ENCODE measurements at places on chromosomes 2 and 18. TPM values are rescaled to one million over a fixed set of nuclear protein-coding genes. Genes with fewer than 3 reads are reported as not detected.

GRCh38 chr2:149743842-149744448 lies 156.4 kb upstream of the MMADHC start:
- no peak for DNase-seq

- no peak for DNase-seq
These were observed 12.7 kb upstream of the CDH2 start for GRCh38 chr18:28189400-28190239.

DNA sequence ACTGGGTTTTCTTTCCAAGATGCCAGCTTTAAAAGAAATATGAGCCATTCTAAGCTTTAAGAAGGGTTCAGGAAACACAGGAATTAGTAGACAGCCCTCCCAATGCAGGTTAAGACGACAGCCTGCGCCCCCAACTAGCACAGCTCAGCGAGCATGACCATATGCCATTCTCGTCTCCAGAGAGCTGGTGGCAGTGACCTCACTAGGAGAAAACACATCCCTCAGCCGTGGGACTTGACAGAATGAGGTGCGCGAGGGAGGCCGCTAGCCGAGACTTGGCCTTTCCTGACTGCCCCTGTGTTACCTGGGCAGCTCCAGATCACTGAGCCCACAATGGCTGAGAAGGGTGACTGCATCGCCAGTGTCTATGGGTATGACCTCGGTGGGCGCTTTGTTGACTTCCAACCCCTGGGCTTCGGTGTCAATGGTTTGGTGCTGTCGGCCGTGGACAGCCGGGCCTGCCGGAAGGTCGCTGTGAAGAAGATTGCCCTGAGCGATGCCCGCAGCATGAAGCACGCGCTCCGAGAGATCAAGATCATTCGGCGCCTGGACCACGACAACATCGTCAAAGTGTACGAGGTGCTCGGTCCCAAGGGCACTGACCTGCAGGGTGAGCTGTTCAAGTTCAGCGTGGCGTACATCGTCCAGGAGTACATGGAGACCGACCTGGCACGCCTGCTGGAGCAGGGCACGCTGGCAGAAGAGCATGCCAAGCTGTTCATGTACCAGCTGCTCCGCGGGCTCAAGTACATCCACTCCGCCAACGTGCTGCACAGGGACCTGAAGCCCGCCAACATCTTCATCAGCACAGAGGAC lies 103.9 kb downstream of the MAPK4 start:
- DNase-seq = no peak

GRCh38 chr2:206974551-206974950 lies 35.2 kb downstream of the CPO start:
- no peak for DNase-seq

GRCh38 chr2:127569666-127570065 lies 34.2 kb downstream of the MYO7B start:
- no peak for DNase-seq

GRCh38 chr2:196331851-196332250 lies 160.5 kb upstream of the STK17B start:
- no peak for DNase-seq

GRCh38 chr2:191976436-191976835 lies 129.5 kb upstream of the CAVIN2 start:
- no peak for DNase-seq

DNA sequence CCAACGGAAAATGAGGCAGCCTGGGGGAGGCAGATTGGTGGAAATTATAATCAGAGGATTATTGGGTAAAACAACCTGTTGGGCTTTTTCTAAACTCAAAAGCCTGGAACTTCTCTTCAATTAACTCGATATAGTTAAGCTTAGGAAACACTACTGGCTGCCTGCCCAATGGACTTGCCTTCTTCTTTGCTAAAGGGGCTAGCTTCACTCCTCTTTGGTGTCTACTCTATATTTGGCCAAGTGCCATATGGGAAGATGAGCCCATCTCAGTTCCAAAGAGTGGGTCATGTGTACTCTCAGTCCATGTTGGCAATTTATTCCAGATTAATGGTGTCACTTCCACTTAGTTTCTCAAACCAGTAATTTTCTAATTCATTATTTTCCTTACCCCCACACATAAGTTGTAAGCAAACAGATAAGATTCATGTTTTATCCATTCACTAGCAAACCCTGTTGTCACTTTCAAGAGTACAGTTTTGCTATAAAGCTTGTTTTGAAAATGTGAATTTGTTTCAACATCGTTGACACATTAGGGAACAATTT lies 34.3 kb downstream of the DARS1 start:
- no peak for DNase-seq

DNA sequence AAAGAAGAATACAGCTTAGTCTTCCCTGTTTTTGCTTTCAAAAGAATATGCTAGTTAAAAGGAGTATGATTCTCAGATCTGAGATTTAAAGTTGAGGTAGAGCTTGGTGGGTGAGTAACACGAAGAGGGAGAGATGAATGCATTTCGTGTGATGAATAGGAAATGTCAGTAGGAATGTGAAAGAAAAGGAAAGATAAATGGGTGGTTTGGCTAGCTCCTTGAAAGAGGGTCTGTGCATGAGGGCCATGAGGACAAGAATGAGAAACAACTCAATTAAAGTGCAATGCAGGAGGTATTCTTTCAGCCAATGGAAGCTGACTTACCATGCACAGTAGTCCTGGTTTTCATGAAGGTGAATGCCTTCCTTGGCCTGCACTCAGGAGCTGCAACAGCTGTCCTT lies 248.2 kb downstream of the HNMT start:
- DNase-seq = no peak

DNA sequence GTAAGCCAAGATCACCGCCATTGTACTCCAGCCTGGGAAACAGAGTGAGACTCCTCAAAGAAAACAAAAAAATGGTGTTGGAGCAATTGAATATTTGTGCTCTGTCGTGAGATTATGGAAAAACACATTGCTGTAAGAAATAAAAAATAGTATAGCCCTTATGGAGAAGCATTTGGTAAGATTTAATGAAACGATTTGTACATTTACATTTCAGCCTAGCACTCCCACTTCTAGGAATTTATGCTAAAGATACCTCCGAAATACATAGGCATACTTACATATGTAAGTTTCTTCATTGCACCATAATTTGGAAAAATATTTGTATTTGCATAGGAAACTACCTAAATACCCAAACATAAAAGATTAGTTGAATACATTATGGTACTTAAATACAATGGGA lies 8.7 kb upstream of the DTNB start:
- no peak for DNase-seq

DNA sequence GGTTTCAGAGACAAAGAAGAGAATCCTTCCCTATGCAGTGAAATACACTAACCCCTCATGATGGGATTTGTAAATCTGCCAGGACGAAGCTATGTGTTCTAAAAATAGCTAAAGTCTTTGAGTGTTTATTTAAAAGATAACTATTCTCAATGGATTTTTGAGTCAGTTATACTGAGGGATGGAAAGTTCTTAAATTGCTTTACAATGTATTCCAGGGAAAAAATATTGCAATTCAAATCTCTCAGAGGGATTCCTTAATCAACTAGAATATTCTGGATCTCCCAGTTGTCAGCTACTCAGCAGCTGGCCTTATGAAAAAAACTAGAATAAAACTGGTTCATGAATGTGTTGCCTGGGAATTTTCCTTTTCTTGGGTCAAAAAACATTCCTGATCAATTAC lies 312.4 kb downstream of the PLCL1 start:
- no peak for DNase-seq

DNA sequence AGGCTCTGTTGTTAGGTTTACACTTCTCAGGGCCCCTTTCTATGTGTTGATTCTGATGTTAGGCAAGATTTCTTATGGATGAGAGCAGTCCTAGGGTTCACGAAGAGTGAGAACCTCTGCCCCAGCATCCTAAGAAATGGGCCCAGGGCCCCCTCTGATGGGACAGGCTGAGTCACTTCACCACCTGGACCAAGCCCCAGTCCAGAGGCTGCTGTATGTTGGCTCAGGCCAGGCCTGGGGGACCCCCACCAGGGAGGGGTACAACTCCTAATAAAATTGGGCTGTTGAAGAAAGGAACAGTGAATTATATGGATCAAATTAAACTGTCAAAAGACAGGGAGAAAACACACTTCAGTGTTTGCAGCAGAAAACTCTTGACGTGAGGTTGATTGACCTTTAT lies 365.9 kb upstream of the HS6ST1 start:
- no peak for DNase-seq

DNA sequence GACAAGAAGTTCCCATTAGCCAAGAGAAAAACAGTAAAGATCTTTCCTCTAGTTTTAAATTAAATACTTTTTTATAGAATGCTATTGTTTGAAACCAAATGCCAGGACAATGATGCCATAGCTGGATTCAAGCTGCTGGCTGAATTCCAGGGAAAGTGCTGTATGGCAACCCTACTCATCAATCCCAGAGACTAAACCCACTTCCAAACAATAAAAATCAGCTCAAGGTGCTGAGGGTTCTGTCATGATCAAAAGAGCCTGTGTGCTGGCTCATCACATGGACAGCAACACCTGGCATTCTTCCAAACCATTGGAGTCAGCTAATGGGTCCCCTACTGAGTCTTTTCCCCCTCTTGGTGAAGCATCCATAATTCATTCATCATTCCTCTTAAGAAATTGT lies 53.7 kb upstream of the PARD3B start:
- DNase-seq = no peak

- no peak for DNase-seq
These were observed 258.0 kb downstream of the MYCN start for GRCh38 chr2:16198166-16198912.

- DNase-seq = no peak
These were observed 83.8 kb downstream of the CLHC1 start for GRCh38 chr2:55148269-55148668.

DNA sequence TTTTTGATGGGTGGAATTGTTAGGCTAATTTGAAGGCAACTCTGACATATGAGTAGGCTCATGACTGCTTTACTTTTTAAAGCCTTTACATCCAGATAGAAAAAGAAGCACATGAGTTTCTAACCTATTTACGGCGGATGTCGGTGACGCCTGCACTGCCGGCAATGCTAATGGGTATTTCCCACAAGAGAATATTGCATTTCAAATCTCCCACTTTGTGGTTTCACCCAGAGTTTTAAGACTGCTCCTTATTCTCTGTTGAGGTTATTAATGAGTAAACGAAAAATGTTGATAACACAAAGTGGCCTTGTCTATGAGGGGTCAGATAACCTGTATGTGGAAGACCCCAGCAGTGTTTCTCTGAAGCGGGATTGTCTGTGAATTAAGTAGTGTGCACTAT lies 14.0 kb downstream of the CCDC85A start:
- DNase-seq = no peak

GRCh38 chr2:32976409-32977063 lies 29.8 kb downstream of the LTBP1 start:
- DNase-seq = no peak

DNA sequence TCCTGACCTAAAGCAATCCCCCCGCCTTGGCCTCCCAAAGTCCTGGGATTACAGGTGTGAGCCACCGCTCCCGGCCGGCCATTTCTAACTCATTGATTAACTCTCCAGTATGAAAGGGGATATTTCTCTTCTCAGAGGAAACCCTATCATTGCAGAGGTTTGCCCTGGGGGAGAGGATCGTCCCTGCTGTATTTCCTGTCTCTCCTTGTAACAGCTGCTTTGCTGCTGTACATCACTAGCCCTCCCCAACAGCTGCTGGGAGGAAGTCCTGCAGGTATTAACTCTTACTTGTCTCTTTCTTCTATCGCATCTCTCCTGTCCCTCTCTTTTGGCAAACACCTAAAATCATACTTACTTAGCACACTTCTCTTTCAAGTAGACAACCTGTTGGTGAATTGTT lies 219.0 kb upstream of the DSEL start:
- DNase-seq = no peak

- DNase-seq = no peak
These were observed 1377.0 kb downstream of the SUCLG1 start for GRCh38 chr2:83081826-83082690.

GRCh38 chr2:239067196-239067865 lies 219.4 kb downstream of the TWIST2 start:
- DNase-seq = no peak

DNA sequence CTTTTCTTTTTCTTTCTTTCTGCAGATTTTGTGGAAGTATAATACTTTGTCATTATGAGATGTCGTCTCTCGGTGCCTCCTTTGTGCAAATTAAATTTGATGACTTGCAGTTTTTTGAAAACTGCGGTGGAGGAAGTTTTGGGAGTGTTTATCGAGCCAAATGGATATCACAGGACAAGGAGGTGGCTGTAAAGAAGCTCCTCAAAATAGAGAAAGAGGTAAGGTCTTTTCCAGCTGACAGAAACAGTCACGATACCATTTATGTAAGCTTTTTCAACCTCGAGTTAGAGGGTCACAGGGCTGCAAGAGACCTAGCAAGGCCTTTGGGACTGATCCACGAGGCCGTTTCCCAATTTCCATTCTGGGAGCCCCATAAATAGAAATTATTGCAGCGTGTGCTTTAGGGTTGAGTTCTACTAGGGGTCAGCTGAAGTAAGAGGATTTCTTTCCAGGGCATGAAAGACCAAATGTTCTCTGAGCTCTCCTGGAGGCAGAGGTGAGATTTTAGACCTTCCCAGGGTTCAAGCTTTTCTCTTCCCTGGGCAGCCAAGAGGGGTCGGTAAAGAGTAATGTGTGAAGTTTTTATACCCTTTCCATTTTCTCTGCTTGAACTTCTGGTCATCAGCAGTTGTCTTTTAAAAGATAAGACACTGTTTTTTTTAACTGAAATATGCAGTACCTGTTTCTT lies 15.5 kb downstream of the MAP3K20 start:
- no peak for DNase-seq

GRCh38 chr2:18781541-18782280 lies 192.3 kb upstream of the NT5C1B start:
- no peak for DNase-seq

DNA sequence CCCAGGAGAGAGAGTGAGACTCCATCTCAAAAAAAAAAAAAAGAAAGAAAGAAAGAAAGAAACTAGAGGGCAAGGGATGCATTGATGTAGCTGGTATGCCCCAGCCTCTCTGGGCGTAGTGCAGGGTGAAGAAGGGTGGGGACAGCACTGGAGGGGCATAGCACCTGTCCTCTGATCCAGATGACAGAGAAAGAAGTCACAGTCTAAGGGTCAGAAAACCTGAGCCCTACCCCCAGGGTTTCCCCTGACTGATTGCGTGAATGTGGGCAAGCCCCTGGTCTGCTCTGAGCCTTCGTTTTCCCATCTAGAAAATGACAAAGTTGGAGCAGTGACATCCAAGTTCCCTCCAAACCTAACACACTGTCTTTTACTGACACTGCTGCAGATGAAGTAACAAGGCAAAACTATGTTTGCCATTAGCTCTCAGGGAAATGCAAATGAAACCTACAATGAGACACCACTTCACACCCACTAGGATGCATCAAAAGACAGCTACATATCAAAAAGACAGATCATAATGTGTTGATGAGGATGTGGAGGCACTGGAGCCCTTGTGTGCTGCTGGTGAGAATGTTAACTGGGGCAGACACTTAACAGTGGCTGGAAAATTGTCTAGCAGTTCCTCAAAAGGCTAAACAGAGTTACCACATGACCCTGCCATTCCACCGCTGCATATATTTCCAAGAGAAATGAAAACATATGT lies 19.5 kb upstream of the YWHAQ start:
- DNase-seq = no peak

The RHOB gene
- 14.2 TPM for total RNA-seq

The MC2R gene
- total RNA-seq = not detected

The SYT4 gene
- not detected for total RNA-seq

The IL37 gene
- not detected for total RNA-seq

The CHST9 gene
- not detected for total RNA-seq

The KCNG2 gene
- not detected for total RNA-seq

The SLC5A7 gene
- not detected for total RNA-seq

The HDAC4 gene
- 31.9 TPM for total RNA-seq

The TEX44 gene
- not detected for total RNA-seq

The CCDC138 gene
- total RNA-seq = 12.7 TPM

The DCDC2C gene
- total RNA-seq = not detected

The FAM161A gene
- 2.5 TPM for total RNA-seq

Data from activated T-cell treated with anti-CD3 and anti-CD28 coated beads, Interleukin-2, amount 50 U/mL, for 4 hours (primary cell).